CD4-positive, alpha-beta T cell treated with Interleukin-12 subunit alpha and Interleukin-12 subunit beta, for 1 hour (primary cell): ENCODE measurements at places on chromosomes 4 and X.

GRCh38 chr4:4491396-4491893 is 50.4 kb downstream of the STX18 start:
- DNase-seq: no peak

- no peak for DNase-seq
Measured at GRCh38 chr4:85986266-85986665, 373.6 kb downstream of the MAPK10 start.

GRCh38 chr4:46249106-46249505 is 125.3 kb upstream of the GABRG1 start:
- no peak for DNase-seq

GRCh38 chr4:1329408-1330371 is 17.3 kb upstream of the UVSSA start:
- DNase-seq: peak; percentile 58

DNA sequence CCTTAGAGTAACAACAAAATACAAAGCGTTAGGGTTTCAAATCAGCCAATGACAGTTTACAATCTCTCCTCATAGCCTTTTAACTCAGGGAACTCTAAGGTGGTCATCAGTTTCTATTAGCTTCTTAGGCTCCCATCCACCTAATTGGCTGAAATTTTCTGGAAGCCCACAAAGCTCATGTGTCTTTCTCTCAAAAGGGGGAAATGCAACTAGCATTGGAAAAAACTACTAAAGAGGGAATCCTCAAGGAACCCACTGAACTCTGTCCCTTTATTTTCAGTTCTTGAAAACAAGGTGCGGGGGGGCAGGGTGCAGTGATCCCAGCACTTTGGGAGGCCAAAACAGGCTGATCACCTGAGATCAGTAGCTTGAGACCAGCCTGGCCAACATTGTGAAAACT is 56.4 kb downstream of the PDGFC start:
- DNase-seq: no peak

GRCh38 chrX:131985526-131986049 is 37.5 kb upstream of the STK26 start:
- DNase-seq: peak; percentile 11
